GM23338 (cell line): ENCODE measurements at places on chromosomes 11 and 22. TPM values are rescaled to one million over a fixed set of nuclear protein-coding genes. Genes with fewer than 3 reads are reported as not detected.

DNA sequence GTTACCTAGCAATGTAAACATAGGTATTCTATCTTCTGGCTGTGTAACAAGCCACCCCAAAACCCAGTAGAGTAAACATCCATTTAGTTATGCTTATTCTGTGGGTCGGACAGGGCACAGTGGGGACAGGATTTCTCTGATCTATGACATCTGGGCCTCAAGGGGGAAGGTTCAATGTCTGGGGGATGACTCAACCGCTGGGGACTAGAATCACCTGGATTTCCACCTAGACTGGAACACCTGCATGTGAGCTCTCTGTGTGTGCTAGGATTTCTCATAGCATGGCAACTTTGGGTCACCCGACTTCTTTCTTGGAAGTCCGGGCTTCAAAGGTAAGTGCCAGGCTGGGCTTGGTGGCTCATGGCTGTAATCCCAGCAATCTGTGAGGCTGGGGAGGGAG lies 36.5 kb upstream of the MICAL2 start:
- no peak for DNase-seq

GRCh38 chr11:45725776-45726492 lies 60.5 kb upstream of the CHST1 start:
- no peak for DNase-seq

DCHS1 gene
- total RNA-seq: 16.5 and 20.7 TPM in 2 replicates

SIAE gene
- 1.5 and 1.7 TPM in 2 replicates for total RNA-seq

IL17REL gene
- total RNA-seq: 0.31 TPM in 1 of 2 replicates, not detected in the other

DNA sequence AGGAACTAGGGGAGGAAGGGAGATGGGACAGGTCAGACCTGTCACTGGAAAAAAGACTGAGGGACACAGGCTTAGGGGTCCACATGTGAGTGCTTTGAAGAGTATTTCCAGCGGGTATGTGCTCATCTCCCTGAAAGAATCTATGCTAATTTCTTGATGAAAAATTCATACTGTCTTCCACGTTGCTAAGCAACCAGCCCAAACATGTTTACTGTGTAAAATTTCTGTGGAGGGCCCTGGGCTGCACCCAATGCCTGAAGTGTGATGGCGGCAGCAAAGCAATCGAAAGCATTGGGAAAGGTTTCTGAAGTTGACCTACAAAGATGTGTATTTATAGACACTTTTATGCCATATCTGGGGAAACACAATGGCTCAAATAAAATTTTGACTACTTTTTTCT lies 7.4 kb downstream of the SYT13 start:
- no peak for DNase-seq

DNA sequence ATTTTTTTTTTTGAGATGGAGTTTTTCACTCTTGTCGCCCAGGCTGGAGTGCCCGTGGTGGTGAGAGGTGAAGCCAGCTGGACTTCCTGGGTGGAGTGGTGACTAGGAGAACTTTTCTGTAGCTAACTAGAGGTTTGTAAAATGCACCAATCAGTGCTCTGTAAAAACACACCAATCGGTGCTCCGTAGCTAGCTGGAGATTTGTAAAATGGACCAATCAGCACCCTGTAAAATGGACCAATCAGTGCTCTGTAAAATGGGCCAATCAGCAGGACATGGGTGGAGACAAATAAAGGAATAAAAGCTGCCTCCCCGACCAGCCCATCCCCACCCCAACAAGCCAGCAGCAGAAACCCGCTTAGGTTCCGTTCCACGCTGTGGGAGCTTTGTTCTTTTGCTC lies 4.4 kb upstream of the RAPSN start:
- DNase-seq: no peak

INPP5J gene
- 11.2 and 14.5 TPM in 2 replicates for total RNA-seq

DNA sequence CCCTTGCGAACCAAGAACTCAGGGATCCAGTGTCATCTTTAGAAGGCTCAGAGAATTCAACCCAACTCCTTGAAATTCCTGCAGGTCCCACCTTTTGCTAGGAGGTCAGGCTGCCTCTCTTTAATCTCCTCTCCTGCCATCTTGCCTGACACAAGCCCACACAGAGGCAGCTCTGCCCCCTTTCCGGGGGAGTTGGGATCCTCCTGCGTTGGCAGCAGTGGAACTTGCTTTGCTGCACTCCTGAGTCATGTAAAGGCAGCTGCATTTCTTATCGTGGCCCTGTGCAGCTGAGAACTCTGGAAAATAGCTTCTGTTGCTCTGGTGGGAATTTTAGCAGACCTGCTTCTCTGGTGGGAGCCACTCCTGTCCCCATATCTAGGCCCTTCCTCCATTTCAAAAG lies 142.3 kb upstream of the TBCEL start:
- no peak for DNase-seq

DDT gene
- 124 and 150 TPM in 2 replicates for total RNA-seq

WT1 gene
- 0.16 and 0.21 TPM in 2 replicates for total RNA-seq

DNA sequence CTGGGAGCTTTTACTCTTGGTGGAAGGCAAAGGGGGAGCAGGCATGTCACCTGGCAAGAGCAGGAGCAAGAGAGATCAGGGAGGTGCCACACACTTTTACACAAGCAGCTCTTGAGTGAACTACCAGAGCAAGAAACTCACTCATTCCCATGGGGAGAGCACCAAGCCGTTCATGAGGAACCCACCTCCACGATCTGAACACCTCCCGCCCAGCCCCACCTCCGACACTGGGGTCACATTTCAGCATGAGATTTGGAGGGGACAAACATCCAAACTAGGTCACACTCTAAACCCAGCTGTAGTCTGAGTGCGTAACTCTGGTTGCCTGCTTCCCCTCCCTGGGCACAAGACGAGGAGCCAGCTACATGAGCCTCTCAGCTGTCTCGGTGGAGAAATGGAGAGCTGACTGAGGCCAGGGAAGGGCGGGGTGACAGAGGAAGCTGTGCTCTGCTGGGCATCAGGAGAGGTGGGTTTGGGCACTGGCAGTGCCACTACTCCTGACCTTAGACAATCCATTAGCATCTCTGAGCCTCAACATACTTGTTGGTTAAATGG lies 134.6 kb downstream of the PKNOX2 start:
- no peak for DNase-seq

DNA sequence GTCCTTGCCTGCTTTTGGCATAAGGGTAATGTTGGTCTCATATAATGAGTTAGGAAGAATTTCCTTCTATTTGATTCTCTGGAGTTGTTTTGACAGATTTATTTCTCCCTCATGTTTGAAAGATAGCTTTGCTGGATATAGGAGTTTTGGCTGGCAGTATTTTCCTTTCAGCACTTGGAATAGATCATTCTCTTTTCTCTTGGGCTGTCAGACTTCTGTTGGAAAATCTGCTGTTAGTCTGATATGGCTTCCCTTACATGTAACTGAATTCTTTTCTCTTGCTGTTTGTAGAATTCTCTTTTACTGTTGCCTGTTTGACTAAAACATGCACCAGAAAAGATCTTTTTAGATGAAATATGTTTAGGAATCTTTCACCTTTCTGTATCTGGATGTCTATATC lies 165.5 kb downstream of the GUCY1A2 start:
- DNase-seq: no peak

DNA sequence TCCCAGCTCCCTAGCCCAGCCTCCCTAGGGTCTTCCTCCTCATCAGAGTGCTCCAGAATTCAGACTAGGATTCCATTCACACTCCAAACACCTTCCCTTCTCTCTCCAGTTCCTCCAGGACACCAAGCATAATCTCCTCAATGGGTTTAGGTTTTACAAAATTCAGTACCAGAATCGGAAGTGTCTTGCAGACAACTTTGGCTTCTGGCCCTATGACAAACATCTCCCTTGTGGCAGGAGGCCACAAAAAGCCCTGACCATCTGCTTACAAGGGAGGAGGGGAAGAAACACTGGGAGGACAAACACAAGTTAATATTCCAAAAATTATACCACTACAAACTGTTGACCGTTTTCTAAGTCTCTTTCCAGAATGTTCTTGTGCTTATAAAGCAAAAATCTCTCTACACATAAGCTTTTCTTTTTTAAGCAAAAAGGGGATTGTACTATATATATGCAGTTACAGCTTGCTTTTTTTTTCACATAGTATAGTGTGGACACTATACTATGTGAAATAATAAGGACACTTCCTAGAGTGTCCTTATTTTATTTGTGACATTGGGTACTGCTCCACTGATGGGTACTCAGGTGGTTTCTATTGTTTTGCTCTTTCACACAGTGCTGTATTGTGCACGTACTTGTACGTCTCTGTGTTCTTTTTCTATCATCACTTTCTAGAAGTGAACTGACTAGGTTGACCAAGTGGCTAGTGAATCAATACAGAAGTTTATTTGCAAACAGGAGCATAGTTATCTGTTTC lies 78.7 kb downstream of the BDNF start:
- no peak for DNase-seq

- no peak for DNase-seq
These were observed 40.7 kb upstream of the POU2AF1 start for GRCh38 chr11:111419641-111420327.

GRCh38 chr22:17368554-17369438 lies 464 bp upstream of the CECR2 start:
- peak; percentile 94 for DNase-seq

GRCh38 chr22:23060612-23061400 lies 9.5 kb upstream of the GNAZ start:
- DNase-seq: no peak

GRCh38 chr22:25555586-25555985 lies 8.9 kb upstream of the GRK3 start:
- DNase-seq: no peak

ACRV1 gene
- total RNA-seq: not detected in 2 replicates

DNA sequence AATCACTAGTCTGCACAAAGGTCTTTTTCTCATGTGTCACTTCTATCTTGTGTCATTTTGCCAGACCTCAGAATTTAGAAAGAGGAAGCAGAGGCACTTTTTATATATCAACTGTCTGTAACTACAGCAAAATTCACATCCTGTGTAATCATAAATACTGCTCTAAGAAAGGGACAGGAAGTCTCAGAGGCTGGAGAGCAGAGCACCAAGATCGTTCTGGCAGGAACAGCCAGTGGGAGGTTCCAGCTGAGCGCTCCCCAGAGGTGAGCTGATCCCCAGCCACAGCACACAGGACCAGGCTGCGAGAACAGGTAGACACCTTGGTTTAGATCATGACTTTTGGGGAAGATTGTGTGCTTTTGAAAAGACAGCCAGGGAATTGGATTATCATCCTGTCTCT lies at the start of gene MS4A7:
TSS of gene MS4A7 (plus strand) at position 179 of the 400 bp plus-strand sequence. CDS start 4,610 bp downstream, outside the sequence.
- no peak for DNase-seq

DNA sequence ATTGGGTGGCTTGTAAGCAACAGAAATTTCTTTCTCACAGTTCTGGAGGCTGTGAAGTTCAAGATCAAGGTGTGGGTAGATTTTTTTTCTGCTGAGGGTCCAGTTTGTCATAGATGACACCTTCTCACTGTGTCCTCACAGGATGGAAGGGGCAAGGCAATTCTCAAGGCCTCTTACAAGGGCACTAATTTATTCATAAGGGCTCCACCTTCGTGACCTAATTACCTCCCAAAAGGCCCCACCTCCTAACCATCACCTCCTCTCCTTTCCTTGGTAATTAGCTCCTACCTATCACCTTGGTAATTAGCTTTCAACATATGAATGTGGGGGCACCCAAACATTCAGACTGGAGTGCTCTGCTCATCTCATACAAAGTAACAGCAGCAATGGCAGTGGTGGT lies 92.3 kb upstream of the CD44 start:
- no peak for DNase-seq

DNA sequence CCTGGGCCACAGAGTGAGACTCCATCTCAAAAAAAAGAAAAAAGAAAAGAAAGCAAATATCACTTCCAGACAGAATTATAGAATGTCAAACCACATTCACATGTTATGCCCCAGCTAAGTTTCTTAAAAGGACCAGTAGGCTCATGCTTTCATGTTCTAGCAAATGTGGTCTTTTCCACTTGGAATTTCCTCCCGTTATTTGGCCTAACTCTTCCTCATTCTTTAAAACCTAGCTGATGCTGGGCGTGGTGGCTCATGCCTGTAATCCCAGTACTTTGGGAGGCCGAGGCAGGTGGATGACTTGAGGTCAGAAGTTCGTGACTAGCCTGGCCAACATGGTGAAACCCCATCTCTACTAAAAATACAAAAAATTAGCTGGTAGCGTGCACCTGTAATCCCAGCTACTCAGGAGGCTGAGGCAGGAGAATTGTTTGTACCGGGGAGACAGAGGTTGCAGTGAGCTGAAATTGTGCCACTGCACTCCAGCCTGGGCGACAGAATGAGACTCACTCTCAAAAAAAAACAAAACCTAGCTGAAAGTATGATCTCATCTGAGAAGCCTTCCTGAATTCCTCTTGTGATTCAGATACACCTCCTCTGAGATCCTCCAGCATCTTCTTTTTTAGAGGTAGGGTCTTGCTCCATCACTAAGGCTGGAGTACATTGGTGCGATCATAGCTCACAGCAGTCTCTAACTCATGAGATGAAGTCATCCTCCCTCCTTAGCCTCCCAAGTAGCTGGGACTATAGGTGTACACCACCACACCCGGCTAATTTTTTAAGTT lies 50.4 kb downstream of the FCHSD2 start:
- DNase-seq: no peak

DNA sequence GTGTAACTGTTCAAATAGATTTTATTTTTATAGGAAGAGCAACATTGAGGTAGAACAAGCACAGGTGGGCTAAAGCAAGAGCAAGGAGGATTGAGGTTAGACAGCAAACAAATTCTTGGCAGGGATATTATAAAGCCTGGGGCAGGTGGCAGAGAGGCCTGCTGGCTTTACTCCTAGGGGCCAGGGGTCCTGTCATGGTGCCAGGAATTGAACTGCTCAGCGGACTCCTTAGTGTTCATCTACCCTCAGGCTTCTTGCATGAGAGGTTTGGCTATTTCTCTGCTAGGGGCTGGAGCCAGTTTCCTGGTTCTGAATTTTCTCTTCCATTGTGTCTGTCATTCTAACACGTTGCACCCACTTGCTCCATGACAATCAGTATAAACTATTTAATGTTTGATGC lies 217.2 kb upstream of the NCAM1 start:
- DNase-seq: no peak

DNA sequence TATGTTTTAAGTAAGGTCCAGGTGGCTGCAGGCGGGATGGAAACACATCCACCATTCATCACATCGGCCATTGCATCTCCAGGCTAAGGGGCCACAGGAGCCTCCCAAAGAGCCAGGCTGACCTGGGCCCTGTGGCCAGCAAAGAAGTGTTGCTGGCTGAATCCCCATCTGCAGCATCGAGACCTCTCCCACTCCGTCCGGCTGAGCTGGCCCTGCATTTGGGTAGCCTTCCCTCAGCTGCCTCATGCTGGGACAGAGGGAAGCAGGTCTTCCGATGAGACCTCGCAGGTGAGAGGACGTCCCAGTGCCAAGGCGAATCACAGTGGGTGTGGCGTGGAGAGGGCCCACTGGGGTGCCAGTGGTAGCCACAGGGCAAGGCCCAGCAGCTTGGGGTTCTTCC lies 24.5 kb downstream of the RSPH14 start:
- no peak for DNase-seq

MLC1 gene
- not detected in 2 replicates for total RNA-seq

UPK3A gene
- total RNA-seq: 0.89 TPM in 1 of 2 replicates, not detected in the other

C1QTNF6 gene
- 2.3 and 2.6 TPM in 2 replicates for total RNA-seq

GLYAT gene
- 0.10 TPM in 1 of 2 replicates, not detected in the other for total RNA-seq

- no peak for DNase-seq
These were observed 9.5 kb downstream of the GGA1 start for GRCh38 chr22:37618072-37618656.

GRCh38 chr11:33536178-33536577 lies 164.4 kb downstream of the C11orf91 start:
- no peak for DNase-seq

- DNase-seq: no peak
These were observed 33.7 kb downstream of the C11orf58 start for GRCh38 chr11:16772141-16772512.
